ENCODE measurements at places on chromosomes 12 and 14. TPM values are rescaled to one million over a fixed set of nuclear protein-coding genes. Genes with fewer than 3 reads are reported as not detected.

The SAMD15 gene
- 0.30 TPM for total RNA-seq

The APOF gene
- 0.11 TPM for total RNA-seq

The FAM222A gene
- total RNA-seq, result 1.3 TPM

The AGAP2 gene
- 2.0 TPM for total RNA-seq

The DLGAP5 gene
- total RNA-seq, result 141 TPM

The RFX4 gene
- total RNA-seq, result 0.14 TPM

Data from WTC11 (cell line).